Nucleus accumbens (tissue), 56 donors: ENCODE measurements at places on chromosomes 3 and 15.

DNA sequence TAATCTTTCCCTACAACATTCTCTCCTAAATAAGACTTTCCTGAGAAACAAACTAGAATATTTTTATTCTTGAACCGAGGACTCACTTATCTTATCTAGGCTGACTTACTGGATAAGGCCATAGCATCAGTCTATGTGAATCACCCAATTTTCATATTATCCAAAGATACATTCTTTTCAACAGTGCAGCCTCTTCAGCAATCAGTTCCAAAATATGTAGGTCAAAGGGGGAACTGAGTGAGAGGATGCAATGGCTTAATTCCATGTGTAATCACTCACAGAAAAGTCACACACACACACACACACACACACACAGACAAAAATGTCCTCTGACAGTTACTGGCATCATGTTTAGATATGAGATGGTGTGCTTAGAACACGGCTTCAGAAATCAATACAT, 31.5 kb upstream of the MECOM start:
- DNase-seq = no peak

DNA sequence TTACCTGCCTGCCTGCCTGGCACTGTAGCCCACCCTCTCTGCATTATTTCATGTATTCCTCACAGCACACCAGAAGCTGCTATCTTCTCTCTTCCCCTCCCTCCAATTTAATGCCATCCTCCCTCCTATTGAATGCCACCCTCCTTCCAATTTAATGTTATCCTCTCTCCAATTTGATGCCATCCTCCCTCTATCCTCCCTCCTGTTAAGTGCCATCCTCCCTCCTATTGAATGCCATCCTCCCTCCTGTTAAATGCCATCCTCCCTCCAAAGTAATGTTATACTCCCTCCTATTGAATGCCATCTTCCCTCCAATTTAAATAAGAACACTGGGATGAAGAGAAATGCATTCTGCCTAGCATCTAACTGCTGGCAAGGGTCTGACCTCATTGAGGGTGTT, 11.1 kb downstream of the ATP10A start:
- DNase-seq = no peak

GRCh38 chr3:10986592-10986991, 6.0 kb upstream of the SLC6A1 start:
- DNase-seq = no peak

GRCh38 chr3:52978109-52978754, 67.6 kb downstream of the SFMBT1 start:
- DNase-seq = no peak

DNA sequence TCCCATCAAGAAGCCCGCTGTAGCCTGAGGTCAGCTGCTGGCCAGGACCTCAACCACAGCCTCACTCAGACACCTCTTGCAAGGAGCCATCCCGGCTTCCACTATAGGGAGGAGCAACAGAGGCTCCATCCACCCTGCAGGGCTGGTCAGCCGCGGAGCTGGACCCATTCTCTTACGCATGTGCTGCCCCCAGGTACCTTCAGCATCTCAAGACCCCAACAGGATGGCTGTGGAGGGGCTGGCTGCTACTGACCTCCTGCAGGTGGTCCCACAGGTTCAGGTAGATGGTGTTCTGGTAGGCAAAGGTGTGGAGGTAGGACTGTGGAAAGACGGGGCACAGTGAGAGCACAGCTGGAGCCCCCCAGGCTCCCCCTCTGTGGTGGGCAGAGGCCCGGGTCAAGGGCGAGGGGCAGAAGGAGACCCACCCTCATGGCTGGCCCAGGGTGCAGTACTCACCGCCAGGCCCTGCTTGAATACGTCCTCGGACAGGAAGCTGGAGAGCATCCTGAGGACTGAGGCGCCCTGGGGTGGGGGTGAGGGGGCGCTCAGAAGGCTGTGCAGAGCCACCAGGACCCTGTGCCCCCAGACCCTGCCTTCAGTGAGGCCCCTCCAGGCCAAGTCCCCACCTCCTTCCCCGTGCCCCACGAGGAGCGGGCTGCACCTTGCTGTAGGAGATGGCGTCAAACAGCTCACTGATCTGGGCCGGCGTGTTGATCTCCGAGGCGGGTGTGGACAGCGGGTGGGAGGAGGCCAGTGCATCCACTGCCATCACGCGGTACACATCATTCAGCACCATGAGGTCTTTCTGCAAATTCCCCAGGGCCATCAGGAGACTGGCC, 11.4 kb downstream of the ANPEP start:
- no peak for DNase-seq
